ENCODE measurements at places on chromosomes 6 and 20.

- no peak for DNase-seq
Observed at GRCh38 chr6:25363427-25363826, 84.3 kb downstream of the CARMIL1 start.

DNA sequence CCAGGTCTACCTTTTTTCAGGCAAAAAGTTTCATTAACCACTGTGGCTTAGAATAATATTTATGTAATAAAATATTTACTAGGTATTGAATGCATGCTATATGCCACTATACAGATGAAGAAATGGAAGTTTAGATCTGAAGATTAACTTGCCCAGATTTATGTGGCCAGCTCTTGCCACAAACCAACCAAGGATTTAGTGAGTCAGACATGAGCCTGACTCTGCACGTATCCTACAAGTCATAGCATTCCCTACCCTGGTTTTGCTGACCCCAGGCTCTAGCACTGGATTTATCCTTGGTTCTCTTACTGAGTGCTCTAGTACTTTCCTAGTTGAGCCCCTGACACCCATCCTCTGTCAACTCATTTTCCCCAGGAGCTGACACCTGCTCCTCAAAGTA, 75.4 kb downstream of the ANKEF1 start:
- DNase-seq, result no peak

DNA sequence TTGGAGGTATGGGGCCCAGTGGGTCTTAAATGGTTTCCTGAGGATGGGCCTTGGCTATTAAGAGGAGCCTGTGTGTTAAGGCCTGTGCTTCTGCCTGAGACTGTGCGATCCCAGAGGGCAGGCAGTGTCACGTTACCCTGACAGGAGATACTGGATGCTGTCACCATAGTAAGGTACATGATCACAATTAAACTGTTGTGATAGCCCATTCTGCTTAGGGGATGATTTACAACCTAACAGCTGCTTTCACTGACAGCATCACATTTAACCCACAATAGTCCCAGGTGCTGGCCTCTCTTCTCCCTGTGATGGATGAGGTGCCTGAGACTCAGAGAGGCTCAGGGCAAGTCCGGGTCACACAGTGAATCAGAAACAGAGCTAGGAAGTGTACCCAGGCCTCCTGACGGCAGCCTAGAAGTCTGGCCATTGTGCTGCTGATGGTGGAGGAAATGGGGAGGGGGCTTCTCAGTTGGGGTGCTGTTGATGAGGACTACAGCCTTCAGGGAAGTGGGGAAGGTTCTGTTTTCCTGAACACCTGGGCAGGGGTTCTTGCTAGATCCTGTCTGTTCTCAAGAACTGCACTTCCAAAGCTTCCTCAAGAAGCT, 97.3 kb downstream of the MDGA1 start:
- DNase-seq, result no peak

- no peak for DNase-seq
Observed at GRCh38 chr6:144714021-144714712, 429.0 kb downstream of the UTRN start.

DNA sequence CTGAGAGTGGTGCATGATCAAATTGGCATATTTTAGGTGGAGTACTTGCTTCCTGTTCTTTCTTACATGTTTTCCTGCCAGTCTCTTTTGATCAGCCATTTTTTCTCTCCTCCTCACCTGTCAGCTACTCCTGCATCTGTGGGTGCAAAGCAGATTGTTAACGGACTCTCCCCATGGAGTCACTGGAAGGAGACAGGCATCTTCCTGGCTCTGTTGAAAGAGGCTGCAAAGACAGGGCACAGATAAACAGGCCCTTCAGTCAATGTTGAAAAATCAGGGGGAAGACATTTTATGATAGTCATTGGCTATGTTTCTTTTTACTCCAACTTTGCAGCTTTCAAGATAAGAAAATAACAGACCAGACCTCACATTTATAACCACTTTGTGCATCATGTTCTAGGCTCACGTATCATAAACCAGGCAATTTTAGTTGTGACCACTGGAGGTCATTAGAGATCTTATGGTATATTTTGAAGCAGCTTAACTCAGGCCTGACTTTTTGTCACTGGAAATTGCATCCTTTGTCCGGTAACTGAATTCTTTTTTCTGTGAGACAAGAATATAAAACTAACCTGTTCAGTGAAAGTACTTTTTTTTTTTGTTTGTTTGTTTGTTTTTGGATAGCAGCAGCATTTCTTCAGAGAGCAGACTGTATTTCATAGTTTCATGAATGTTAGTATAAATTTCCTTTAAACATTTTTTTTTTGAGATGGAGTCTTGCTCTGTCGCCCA, 20.1 kb downstream of the ECT2L start:
- peak; percentile 63 for DNase-seq

All from HTR-8/SVneo (cell line).